NCI-H187 treated with DMSO at 0.1 percent for 48 hours (cell line): ENCODE measurements at places on chromosomes 2 and 18.
A peak's percentile ranks its signal among the peaks of the same experiment; 100 is the strongest.

DNA sequence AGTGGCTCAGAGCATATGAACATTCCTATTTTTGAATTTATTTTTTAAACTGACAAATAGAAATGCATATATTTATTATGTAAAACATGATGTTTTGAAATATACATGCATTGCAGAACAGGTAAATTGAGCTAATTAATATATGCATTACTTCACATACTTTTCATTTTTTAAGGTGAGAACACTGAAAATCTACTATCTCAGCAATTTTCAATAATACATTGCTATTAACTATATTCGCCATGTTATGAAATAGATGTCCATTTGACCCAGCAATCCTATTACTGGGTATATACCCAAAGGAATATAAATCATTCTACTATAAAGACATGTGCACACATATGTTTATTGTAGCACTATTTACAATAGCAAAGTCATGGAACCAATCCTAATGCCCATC, 717.7 kb upstream of the PIK3C3 start:
- no peak for DNase-seq

- DNase-seq: no peak
Observed at GRCh38 chr2:182541268-182541667, 114.4 kb upstream of the PDE1A start.

DNA sequence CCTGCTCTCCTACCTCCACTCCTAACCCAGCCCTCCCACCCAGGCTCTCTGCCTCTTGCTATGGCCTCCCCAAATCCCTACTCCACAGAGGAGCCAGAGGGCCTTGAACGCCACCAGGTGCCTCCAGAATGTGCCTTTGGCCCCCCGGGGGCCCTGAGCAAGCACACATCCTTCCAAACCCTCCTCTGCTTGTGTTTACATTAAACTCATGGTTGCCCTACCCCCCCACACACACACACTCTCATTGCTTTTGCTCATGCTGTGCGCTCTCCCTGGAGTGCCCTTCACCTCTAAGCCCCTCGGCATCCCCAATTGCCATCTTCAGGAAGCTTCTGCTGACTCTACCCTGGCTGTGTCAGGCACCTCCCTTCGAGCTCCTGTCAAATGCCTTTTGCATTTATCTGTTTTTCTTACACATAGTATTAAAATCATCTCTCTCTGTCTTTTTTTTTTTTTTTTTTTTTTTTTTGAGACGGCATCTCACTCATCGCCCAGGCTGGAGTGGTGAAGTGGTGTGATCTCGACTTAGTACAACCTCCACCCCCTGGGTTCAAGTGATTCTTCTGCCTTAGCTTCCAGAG, 16.3 kb upstream of the TET3 start:
- DNase-seq: no peak

GRCh38 chr18:64276311-64277090, 127.6 kb upstream of the LINC00305 start:
- DNase-seq: no peak

DNA sequence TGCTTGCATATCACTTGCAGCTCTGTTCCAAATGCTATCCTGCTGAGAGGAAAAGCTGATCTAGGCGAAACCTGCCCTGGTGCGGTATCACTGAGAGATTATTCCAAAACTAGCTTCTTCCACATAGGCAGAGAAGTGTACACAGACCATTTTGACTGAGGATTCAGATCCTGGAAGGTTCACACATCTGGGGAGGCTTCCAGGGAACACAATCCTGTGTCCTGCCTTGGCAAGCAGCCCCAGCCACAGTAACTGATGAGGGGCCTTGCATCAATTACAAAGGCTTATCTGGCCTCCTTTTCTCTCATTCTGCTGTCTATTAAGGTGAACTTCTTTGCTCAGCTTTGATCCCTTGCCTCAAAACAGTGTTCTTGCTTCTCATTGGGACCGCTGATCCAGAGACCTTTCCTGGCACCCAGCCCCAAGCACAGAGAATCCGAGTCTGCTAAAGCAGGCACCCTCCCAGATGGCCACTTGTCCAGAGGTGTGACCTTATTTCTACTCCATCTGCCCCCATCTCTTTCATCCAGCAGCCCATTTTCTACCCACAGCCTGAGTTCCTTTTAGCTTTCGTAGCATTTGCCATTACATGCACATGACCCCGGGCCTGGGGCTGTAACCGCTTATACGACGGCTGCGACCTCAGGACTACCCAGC, 52.3 kb upstream of the ZFP36L2 start:
- DNase-seq: no peak

GRCh38 chr2:8574196-8575037, 107.4 kb upstream of the ID2 start:
- no peak for DNase-seq

GRCh38 chr2:241465543-241465942, 42.8 kb downstream of the STK25 start:
- no peak for DNase-seq

- DNase-seq: no peak
Observed at GRCh38 chr2:68756178-68756577, 21.6 kb downstream of the ARHGAP25 start.

- no peak for DNase-seq
Observed at GRCh38 chr18:76633588-76634269, 138.7 kb upstream of the ZNF516 start.

GRCh38 chr2:168216351-168217005, 30.9 kb downstream of the STK39 start:
- no peak for DNase-seq

GRCh38 chr2:175804122-175804521, 197.9 kb downstream of the LNPK start:
- peak; percentile 91 for DNase-seq

DNA sequence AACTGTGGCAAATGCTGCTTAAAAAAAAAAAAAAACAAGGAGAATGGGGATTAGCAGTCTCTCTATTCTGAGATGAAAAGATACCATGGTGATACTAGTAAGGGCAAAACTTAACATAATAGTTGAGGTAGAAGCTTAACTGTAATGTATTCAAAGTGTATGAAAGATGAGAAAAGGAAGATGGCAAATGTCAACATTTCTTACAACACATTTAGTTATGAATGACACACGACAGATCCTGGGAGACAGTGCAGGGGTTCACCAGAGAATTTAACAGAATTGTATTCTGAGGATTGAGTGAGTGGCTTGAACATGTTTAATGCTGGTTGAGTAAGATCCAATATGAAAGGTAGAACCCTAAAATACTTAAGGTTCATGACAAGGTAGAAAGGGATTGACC, 52.7 kb downstream of the CUL3 start:
- DNase-seq: no peak

- no peak for DNase-seq
Observed at GRCh38 chr18:55763298-55763697, 175.3 kb upstream of the TCF4 start.

GRCh38 chr2:190838492-190838910, 42.1 kb upstream of the GLS start:
- DNase-seq: no peak

DNA sequence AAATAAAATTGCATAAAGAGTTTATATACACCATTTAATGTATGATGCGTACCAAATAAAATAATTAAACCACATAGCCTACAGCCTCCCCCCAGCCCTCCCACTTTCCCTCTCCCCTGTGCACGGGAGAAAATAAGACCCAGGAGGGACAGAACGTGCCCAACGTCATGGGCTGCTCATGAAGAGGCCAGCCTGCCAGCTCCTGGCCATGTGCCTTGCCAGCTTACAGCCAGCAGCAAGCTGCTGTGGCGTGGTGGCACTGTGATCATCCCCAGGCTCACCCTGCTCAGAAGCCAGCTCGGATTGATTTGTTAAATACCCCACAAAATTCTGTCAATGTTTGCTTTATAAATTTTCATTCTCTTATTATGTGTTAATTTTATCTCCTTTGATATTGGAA, 7.6 kb downstream of the GPR148 start:
- DNase-seq: no peak

DNA sequence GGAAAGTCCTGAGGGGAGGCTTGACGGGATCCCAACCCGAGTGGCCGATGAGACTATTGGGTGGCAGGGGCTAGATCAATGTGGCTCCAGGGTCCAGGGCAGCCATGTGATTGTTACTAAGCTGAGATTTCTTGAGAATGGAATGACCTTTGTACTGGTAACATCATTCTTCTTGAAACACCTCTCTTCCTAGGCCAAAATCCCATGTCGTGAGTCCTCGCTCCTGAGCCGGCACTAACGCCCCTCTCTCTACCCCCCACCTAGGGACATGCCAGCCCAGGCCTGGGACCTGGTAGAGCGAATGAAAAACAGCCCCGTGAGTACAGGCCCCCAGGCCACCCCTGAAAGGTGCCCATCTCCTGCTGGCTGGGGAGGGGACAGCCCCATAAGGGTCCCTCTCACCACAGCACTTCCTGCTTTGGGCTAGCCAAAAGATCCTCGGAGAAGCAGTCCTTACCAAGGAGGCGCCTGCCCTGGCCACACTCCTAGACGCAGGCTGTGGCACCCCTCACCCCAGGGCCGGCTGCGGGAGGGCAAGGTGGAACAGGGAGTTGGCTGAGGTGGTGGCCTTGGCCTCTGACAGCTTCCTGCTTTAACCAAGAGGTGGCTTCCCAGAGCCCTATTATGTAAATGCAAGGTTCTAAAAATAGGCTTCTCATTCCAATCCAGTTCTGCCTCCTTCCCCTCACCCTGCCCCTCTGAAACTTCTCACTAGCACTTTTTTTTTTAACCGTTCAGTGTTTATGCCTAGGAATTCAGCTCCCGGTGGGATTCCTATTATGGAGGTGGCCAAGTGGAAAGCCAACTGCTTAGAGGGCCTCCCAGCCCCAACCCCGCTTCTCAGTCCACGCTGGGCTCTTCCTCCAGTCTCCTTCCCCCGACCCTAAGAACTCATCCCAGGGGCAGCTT, 126.6 kb upstream of the PPP1CB start:
- DNase-seq: no peak

- DNase-seq: no peak
Observed at GRCh38 chr2:96325041-96325883, at the start of gene ITPRIPL1. ITPRIPL1 (plus strand) TSS chr2:96325317; CDS start chr2:96325840, 523 bp downstream.

GRCh38 chr2:226118471-226119429, 680.9 kb downstream of the IRS1 start:
- DNase-seq: no peak

- no peak for DNase-seq
Observed at GRCh38 chr2:241070811-241071676, 31.0 kb downstream of the MTERF4 start.

- DNase-seq: no peak
Observed at GRCh38 chr2:199883474-199884212, 27.4 kb upstream of the C2orf69 start.

DNA sequence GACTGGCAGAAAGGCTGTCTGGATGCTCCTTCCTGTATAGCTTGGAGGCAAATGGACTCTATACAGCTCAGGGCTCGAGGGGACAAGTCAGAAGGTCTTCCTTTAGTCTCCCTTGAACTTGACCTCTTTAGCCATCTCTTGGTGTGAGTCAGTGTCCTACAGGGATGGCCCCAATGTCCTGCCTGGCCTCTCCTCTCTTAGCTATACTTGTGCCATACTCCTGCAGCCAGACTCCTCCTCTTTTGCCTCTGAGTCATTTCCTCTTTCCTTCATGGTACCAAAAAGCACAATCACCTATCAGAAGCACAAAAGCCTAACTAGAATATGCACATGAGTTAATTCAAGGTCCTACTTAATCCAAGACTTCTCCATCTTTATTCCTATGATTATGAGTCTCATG, 112.7 kb downstream of the XRCC5 start:
- DNase-seq: no peak

GRCh38 chr2:15941481-15941850, 1.1 kb downstream of the MYCN start:
- DNase-seq: no peak

DNA sequence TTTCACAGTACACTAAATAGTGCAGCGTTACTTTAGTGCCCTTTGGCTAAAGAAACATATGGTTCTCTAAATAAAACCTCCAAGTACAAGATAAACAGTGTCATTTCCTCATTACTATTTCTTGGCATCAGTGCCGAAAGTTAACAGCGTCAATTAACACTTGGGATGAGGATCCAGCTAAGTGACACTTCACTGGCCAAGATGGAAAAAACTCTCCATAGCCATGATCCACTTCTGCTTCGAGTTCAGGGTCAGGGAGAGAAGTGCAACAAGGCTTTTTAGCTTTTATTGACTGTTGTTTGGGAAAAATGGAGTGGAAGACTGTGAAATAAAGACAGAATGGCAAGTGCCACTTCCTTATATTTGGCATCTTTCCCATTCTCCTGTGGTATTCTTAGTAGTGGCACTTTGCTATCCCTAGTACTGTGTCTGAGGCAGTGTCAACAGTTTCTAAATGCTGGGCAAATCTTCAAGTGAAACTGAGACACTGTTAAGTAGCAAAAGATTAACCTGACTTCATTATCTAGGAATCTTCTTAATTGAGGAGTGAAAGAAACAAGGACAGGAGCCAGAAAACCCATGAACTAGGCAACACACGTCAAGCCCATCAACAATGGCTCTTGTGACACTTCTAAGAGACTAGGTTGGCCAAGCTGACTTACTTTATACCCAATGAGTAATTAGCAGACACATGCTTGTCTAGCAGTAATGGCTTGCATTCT, 222.5 kb upstream of the SESTD1 start:
- peak; percentile 17 for DNase-seq

DNA sequence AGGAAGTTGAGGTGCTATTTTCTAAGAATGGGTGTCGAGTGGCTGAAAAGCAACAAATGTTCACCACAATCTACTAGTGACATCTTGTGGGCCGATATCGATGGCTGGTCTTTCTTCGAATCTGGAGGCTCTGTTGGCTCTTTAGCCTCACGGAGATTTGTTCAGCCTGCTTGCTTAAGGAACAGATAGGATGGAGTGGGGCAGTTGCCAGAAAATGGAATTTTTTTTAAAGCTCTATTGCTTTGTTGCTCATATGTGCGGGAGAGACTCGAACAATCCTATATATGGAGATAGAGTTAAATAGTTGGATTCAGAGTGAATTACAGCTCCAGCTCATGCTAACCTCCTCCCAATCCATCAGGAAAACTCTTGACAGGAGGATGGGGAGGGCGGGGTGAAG, 70.9 kb upstream of the LYPD6B start:
- no peak for DNase-seq

DNA sequence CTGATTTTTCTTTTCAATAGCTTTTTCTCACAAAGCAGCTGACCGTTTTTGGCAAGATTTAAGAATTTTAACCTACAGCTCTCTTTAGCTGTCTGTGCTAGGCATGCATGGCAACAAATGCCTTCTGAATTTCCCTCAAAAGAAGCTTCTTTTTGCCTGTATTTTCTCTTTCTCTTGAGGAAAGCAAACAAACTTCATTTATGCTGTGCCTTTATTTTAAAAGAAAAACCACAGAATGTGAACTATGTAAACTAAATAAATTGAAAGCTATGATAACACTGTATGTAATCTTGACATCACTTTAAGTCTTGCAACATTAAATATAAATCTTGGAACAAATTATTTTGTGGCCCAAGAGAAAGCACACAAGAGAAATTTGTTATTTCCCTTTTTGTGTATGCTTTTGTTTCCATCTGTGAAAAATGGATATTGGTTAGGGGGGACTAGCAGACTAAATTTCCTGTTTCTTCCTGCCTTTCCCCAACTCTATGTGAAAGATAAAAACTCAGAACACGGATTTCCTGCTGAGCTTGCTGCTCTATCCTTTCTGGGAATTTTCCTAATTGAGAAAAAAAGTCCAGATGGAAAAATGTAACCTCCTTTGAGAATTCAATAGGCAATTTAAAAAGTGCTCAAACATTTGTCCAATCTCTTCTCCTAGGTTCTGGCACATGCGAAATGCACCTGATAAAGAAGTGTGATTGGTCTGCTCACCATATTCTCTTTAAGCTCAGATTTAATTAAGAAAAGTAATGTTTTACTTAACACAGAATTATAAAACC, 20.9 kb upstream of the TFPI start:
- DNase-seq: no peak
